ENCODE measurements at places on chromosomes 4 and X.

DNA sequence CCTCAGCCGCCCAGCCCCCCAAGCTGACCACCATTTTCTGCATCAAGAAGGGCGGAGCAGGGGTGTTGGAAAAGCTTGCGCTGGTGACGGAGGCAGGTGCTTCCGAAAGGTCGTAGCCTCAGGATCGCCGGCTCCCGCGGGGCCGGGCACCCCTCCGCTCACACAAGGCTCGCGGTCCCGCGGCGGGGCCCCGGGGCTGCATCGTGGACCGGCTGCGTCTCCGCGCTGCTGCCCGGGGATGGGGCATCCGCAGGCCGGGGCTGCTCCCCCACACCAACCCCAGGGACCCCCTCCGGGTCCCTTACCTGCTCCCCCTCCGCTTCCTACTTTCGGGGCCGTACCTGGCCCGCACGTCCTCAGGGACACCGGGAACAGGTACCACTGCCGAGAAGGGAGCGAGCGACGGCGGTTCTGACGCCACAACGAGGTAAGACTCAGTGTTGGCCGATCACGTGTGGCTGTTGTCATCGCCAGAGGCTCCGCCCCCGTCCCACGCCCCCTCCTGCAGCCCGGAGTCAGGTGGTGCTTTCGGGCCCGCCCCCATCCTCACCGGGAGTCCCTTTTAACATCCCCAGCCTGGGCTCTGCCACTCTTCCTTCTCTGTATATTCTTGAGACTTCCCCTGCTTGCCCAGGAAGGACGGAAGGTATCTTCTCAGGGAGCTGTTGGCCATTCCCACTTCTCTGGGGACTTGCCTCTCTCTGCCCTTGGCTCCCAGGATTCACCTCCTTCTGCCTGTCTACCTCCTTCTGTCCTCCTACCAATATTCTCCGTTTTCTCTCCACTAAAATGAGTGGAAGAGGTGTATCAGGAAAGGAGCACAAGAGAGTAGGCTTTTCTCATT lies at the start of gene BEX2:
Gene BEX2 (minus strand): TSS at position 436 of the 844 bp plus-strand sequence. CDS start 1,014 bp downstream, outside the sequence.
- DNase-seq = no peak

DNA sequence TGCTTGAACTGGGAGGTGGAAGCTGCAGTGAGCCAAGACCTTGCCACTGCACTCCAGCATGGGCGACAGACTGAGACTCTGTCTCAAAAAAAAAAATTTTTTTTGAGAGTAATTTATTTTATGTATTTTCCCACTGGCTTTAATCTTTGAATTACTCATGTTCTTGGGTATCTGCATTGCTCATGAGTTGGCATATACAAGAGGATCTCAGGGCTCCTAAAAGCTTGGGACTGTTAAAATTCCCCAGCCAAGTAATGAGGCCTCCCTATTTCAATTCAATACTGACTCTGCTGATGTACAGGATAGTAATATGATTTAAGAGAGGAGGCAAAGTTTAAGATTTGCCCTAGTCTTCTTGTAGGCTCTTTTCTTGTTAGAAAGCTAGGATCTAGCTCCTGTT lies 6.2 kb downstream of the IL21 start:
- no peak for DNase-seq

DNA sequence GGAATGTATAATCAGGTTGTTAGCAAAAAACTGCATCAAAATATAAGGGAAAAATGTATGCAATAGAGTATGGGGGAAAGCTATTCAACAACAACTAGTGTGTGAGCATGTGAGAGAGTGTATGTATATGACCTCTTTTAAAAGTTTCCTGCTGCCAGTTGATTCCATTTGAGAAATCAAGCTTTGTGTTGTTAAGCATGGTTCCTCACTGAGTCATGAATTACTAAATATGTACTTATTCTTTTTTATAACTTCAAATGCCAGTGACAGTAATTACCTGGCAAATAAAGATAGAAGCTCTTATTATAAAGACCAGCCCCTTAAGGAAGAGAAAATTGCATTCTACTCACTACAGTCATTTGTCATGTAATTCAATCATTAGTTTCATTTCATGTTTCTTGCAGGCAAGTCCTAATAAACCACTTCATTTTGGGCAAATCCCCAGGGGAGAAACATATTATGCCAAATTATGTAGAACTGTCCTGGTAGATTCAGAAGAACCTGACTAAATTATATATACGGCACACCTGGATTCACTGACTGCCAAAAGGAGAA lies 19.2 kb downstream of the RASGEF1B start:
- DNase-seq = no peak

GRCh38 chrX:46072791-46073190 lies 472.4 kb downstream of the ZNF674 start:
- DNase-seq = peak; percentile 2

GRCh38 chr4:168722391-168722790 lies 225.5 kb downstream of the PALLD start:
- DNase-seq = no peak

DNA sequence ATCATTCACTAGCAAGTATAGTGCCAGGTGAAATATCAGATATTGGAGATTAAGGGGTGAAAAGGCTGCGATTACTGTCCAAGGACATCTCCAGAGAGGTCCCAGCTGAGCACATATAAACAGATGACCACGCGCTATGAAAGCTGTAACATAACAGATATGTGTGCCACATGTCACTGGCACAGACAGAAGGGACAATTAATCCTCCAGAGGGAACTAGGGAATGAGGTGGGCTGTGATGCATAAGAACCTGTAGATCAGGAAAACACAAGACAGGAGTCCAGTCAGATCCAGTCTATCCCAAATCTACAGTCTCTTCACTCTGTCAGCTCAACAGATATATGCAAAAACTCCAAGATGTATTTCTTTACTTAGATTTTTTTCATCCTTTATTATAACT lies 157.2 kb downstream of the LDB2 start:
- DNase-seq = no peak

All from KBM-7 (cell line).